Heart right ventricle (tissue), 16 donors: ENCODE measurements at places on chromosomes 4 and X. TPM values are rescaled to one million over a fixed set of nuclear protein-coding genes. Genes with fewer than 3 reads are reported as not detected.

Gene RNF212
- 0.21 TPM for total RNA-seq

Gene ODAPH
- total RNA-seq: not detected

Gene ABLIM2
- total RNA-seq: 19.7 TPM

- no peak for DNase-seq
These were observed 715 bp downstream of the ZMAT1 start for GRCh38 chrX:101931136-101931487.

- no peak for DNase-seq
These were observed 87.0 kb downstream of the COL25A1 start for GRCh38 chr4:109215506-109215905.

- DNase-seq: no peak
These were observed 127.7 kb downstream of the PRKX start for GRCh38 chrX:3585719-3586118.

GRCh38 chrX:74262452-74263209 lies 41.3 kb upstream of the ZCCHC13 start:
- no peak for DNase-seq
